Choroid plexus epithelial cell (primary cell): ENCODE measurements at places on chromosomes 3 and 15.

DNA sequence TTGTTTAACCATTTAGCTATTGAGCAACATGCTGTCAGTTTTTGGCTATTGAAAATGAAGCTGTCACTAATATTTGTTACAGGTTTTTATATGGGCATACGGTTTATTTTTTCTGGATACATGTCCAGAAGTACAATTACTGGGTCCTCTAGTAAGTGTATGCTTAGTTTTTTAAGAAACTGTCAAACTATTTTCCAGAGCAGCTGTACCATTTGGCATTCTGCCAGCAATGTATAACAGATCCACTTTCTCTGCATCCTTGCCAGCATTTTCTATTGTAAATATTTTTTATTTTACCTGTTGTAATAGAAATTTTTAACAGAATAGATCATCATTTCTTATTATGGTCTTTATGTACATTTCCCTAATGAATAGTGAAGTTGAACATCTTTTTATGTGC is 658.8 kb downstream of the EDEM1 start:
- no peak for DNase-seq

GRCh38 chr3:126085841-126086240 is 1.9 kb upstream of the SLC41A3 start:
- no peak for DNase-seq

GRCh38 chr15:79032656-79033055 is 57.9 kb downstream of the RASGRF1 start:
- DNase-seq: no peak

DNA sequence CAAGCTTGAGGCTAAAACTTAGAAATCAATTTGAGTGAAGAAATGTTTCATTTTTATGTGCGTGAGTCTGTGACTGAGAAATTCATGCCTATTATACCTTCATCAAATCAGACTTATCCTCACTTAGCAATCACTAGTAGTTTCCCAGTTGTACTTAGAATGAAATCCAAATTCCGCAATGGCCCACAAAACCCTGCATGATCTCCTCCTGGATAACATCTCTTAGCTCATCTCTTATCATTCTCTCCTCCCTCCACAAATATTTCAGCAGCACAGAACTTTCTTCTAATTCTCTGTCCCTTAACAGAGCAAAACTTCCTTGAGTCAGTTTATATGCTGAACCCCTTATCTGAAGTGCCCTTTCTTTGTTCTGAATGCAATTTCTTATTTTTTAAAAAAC is 198.8 kb upstream of the TGFBR2 start:
- no peak for DNase-seq
